Right ventricle myocardium superior (tissue), 1 donor: ENCODE measurements at places on chromosomes 6 and 20. TPM values are rescaled to one million over a fixed set of nuclear protein-coding genes. Genes with fewer than 3 reads are reported as not detected.

PMEPA1 gene
- 21.5 TPM for total RNA-seq

FAXC gene
- total RNA-seq = not detected

ASIP gene
- 18.9 TPM for total RNA-seq

MACROD2 gene
- total RNA-seq = 4.2 TPM

OR2B6 gene
- total RNA-seq = not detected

FOXQ1 gene
- total RNA-seq = not detected

HUS1B gene
- not detected for total RNA-seq

HS3ST5 gene
- total RNA-seq = not detected
